ENCODE measurements at places on chromosomes 13 and 19.

GRCh38 chr19:57803265-57803593, 11.5 kb downstream of the ZNF552 start:
- no peak for DNase-seq

- no peak for DNase-seq
Measured at GRCh38 chr13:86476656-86477055, 677.4 kb upstream of the SLITRK6 start.

DNA sequence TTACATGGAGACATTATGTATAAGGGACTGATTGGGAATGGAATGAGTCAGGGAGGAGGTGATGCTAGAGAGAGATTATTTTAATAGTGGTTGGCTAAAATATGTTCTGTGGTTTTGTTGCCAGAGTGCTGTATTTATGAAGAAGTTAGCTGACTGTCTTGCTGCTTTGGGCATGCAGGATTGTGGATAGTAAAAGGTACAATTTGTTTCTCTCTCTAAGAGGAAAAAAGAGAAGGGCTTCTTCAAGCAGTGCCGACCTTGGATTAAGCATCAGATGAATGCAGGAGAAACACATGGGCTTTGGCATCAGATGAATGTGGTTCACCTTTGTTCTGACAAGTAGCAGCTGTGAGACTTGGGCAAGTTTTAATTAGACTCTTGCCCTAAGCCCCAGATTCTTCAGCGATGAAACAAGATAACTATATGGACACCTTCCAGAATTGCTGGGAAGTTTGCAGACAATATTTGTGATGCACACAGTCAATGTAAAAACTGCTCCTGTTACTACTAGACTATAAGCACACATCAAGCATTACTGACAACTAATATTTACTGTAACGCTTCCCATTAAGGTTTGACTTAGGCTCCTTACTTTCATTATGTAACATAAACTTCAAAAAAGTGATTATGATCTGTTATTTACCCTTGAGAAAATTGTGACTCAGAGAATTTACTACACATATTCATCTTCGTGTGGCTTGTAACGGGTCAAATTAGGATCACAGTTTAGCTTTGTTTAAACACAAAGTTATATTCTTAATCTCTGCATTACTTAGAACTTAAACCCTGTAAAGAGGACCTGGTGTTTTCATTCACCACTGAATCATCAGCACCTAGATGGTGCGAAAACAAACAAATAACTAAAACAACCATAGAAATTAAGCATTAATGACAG, 824.0 kb downstream of the PCDH9 start:
- DNase-seq: no peak

DNA sequence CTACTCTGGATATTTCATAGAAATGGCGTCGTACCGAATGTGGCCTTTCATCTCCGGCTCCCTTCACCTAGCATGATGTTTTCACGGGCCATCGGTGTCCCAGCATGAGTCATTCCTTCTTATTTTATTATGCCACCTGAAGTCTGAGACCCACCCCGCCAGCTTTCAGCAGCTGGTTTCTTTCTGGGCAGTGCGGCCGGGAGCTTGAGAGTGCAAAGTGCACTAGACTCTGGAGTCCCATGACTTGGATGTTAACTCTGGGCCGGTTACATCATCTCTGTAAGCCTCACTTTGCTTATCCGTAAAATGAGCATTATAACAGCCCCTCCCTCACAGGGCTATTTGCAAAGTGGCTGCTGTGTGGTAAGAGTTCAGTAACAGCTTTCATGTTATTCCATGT, 5.8 kb upstream of the KMT5C start:
- DNase-seq: no peak

GRCh38 chr13:94419304-94419924, 60.1 kb downstream of the DCT start:
- DNase-seq: no peak
